ENCODE measurements at places on chromosomes 16 and 17. TPM values are rescaled to one million over a fixed set of nuclear protein-coding genes. Genes with fewer than 3 reads are reported as not detected.
A peak's percentile ranks its signal among the peaks of the same experiment; 100 is the strongest.

DNA sequence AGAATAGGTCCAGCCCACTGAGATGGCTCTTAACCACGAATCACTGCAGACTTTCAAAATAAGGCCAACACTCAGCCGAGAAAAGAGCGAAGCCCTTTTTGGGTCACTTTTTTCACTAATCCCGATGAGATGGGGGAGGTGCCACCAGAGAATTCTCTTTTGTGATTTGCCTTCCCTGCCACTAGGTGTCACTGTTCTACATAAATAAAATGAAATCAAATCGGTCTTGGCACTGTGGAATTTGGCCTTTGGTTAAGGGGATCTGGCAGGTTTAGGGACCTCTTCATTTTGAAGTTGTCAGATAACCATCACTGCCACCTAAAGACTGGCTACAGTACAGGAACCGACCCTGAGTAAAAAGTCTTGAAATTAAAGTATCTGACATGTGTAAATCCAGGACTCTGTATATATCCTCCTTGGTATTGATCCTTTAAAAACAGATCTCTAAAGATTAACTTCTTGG lies 147.0 kb downstream of the HS3ST4 start:
- no peak overlapping the region for H3K4me3 ChIP-seq
- DNase-seq, result no peak
- no peaks in the 10 kb centered on the region for H3K4me1 ChIP-seq
- H3K36me3 ChIP-seq, result no peaks in the 10 kb centered on the region

GRCh38 chr17:7133424-7133823 lies 18.8 kb upstream of the ASGR2 start:
- H3K27ac ChIP-seq, result no peak overlapping the region
- no peak for DNase-seq
- H3K4me3 ChIP-seq, result no peak overlapping the region
- H3K36me3 ChIP-seq, result no peaks in the 10 kb centered on the region
- no peaks in the 10 kb centered on the region for H3K27me3 ChIP-seq

- H3K36me3 ChIP-seq, result no peaks in the 10 kb centered on the region
- H3K27ac ChIP-seq, result no peak overlapping the region
- no peak overlapping the region for H3K4me3 ChIP-seq
These were observed 3.5 kb downstream of the MEFV start for GRCh38 chr16:3252967-3253366.

The SLC12A3 gene
- total RNA-seq, result 0.14 TPM

GRCh38 chr16:27202923-27203506 lies 311 bp upstream of the KDM8 start:
- H3K27me3 ChIP-seq, result no peaks in the 10 kb centered on the region
- H3K36me3 ChIP-seq, result no peaks in the 10 kb centered on the region
- H3K4me1 ChIP-seq, result no peaks in the 10 kb centered on the region
- H3K27ac ChIP-seq, result peak overlapping the region; percentile 94
- peak; percentile 95 for DNase-seq

GRCh38 chr16:69564845-69565670 lies 708 bp upstream of the NFAT5 start:
- H3K4me1 ChIP-seq, result peaks cover 5% of the 10 kb centered on the region
- H3K27me3 ChIP-seq, result no peaks in the 10 kb centered on the region
- no peaks in the 10 kb centered on the region for H3K36me3 ChIP-seq

- no peaks in the 10 kb centered on the region for H3K4me1 ChIP-seq
- H3K4me3 ChIP-seq, result no peak overlapping the region
- no peaks in the 10 kb centered on the region for H3K36me3 ChIP-seq
- H3K27me3 ChIP-seq, result no peaks in the 10 kb centered on the region
- no peak overlapping the region for H3K27ac ChIP-seq
- no peak for DNase-seq
These were observed 210.1 kb downstream of the SLC39A11 start for GRCh38 chr17:72882426-72882825.

The CES3 gene
- 1.1 TPM for total RNA-seq

- no peaks in the 10 kb centered on the region for H3K36me3 ChIP-seq
- no peaks in the 10 kb centered on the region for H3K27me3 ChIP-seq
- H3K4me3 ChIP-seq, result peak within 1 kb of the TSS; percentile 83
These were observed at the start of gene TBL3 for GRCh38 chr16:1971796-1972489. TBL3 (plus strand) TSS chr16:1972053; CDS start chr16:1972165, 112 bp downstream.

DNA sequence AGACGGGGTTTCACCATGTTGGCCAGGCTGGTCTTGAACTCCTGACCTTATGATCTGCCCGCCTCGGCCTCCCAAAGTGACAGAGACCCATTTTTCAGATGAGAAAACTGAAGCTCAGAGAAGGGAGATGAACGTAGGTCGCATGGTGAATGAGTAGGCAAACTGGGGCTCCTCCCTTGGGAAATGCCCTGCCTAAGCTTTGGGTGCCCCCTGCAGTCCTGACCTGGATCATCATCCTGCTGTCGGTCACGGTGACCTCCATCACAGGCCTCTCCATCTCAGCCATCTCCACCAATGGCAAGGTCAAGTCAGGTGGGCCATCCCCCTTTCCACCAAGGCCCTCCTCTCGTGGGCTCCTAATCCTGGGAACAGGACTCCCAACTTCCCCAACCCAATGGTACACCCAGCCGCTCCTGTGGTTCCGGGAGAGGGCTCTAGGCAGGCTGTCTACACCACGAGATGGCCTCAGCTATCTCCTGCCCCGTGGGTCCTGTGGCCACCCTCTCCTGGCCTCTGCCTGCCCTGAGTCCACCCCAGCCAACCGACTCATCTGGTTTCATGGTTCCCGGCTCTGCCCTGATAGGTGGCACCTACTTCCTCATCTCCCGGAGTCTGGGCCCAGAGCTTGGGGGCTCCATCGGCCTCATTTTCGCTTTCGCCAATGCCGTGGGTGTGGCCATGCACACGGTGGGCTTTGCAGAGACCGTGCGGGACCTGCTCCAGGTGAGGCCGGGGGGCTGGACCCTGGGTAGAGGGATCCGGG lies 4.7 kb downstream of the SLC12A3 start:
- H3K27me3 ChIP-seq, result no peaks in the 10 kb centered on the region
- H3K4me1 ChIP-seq, result no peaks in the 10 kb centered on the region
- H3K27ac ChIP-seq, result no peak overlapping the region
- no peaks in the 10 kb centered on the region for H3K36me3 ChIP-seq

DNA sequence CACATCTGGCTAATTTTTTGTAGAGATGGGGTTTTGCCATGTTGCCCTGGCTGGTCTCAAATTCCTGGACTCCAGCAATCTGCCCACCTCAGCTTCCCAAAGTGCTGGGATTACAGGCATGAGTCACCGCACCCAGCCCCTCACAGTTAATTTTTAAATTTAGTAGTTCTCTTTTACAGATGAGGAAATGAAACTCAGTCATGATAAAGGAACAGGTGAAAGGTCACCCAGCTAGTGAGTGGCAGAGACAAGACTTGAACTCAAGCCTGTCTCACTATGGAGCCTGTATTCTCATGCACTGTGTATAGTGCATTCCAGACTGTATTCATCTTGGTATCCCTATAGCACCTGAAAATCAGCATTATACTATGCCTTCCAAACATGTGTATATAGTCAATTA lies 77.1 kb upstream of the WSB1 start:
- no peak overlapping the region for H3K4me3 ChIP-seq
- DNase-seq, result no peak
- no peak overlapping the region for H3K27ac ChIP-seq
- no peaks in the 10 kb centered on the region for H3K27me3 ChIP-seq
- no peaks in the 10 kb centered on the region for H3K4me1 ChIP-seq

DNA sequence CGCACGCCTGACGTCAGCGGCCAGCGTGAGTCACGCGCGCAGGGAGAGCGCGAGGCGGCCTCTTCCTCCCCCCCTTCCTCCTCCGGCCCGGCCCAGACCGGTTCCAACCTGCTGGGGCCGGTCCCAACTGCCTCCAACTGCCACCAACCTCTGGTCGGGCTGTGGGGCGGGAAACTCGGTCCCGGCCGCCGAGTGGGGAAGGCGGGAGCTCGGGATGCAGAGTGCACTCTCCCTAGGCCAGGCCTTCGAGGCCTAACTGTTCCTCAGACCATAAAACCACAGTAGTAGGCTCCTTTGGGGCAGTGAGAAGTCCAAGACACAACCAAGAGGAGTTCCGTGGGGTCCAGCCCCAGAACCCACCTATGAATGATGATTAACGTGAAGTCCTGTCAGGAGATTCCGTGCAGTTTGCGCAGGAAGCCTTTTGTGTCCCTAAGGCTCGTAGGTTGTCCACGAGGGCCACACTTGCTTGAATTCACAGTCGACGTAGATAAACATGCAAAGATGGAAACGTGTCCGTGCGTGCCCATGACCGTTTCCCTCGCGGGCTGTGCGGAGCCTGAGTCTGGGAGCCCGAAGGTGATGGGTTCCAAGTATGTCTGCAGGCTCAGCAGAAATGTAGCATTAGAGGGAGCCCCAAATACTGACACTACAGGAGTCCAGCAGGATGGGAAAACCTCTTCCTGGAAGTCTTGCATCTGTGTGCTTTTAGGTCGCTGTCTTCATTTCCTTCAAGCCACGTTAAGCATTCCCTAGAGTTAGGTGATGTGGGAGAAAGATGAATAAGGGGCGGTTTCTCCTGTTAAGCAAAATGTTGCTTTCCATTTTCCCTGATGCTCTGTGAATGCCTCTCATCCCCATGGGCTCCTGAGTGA lies 647 bp downstream of the UNK start:
- no peaks in the 10 kb centered on the region for H3K36me3 ChIP-seq
- peak; percentile 88 for DNase-seq
- no peaks in the 10 kb centered on the region for H3K27me3 ChIP-seq
- H3K4me1 ChIP-seq, result peaks cover 5% of the 10 kb centered on the region
- peak overlapping the region; percentile 75 for H3K4me3 ChIP-seq

DNA sequence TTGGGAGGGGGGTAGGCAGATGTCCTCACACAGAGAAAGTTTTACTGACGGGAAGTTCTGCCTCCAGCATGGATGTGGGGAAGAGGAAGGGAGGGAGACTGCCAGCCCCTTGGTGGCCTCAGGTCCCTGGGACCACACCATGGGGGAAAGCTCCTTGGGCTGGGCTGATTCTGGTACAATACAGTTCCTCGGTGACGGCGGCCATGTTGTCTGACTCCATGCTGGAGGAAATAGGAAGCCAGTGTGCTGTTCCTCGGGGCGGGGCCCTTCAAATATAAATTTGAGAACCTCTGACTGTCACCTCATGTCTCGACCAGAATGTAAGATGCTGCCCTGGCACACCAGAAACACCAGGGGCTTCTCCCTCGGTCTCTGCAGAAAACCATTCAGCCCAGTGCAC lies 66.8 kb downstream of the CNGB1 start:
- no peak overlapping the region for H3K4me3 ChIP-seq
- no peaks in the 10 kb centered on the region for H3K36me3 ChIP-seq
- no peaks in the 10 kb centered on the region for H3K4me1 ChIP-seq
- DNase-seq, result no peak
- no peaks in the 10 kb centered on the region for H3K27me3 ChIP-seq
- no peak overlapping the region for H3K27ac ChIP-seq

The NEUROD2 gene
- not detected for total RNA-seq

DNA sequence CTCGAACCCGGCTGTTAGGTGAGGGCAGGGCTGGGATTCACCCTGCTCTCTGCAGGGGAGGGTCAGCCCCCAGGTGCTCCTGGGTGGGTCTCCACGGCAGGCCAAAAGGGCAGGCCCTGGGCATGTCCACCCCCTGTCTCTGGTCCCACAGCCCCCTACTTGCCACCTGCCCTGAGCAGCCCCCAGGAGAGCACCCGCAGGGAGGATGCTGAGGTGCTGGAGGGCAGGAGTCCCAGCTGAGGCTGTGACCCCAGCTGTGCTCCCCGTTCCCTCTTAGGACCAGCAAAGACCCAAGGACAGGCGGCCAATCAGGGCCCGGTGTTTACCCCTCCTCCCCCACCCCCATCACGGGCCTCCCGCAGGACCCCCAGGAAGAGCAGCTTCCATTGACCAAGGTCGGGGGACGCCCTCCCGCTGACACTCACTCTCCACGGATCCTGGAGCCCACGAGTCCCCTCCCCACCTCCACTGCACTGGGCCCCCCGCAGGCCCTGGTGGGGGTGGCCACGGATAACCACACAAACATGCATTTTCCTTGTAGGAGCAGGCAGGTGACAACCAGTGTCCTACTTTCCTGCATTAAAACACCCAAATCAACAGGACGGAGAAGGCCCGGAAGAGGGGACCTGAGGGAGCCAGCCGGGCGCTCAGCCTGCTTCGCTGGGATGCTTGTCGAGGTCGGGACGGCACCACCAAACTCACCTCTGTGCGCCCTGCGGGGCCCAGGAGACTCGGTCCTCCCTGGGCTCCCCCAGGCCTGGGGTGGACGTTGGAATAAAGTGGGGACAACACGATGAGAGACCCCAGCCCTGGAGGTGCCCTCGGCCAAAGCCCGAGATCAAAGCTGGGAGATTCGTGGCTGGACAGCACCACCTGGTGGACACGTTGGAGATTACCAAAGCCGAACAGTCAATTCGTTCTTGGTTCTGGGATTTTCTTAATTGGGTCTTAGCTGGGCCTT lies 22.5 kb upstream of the ENPP7 start:
- no peaks in the 10 kb centered on the region for H3K4me1 ChIP-seq
- no peaks in the 10 kb centered on the region for H3K27me3 ChIP-seq
- H3K4me3 ChIP-seq, result peak overlapping the region; percentile 6
- H3K36me3 ChIP-seq, result no peaks in the 10 kb centered on the region

DNA sequence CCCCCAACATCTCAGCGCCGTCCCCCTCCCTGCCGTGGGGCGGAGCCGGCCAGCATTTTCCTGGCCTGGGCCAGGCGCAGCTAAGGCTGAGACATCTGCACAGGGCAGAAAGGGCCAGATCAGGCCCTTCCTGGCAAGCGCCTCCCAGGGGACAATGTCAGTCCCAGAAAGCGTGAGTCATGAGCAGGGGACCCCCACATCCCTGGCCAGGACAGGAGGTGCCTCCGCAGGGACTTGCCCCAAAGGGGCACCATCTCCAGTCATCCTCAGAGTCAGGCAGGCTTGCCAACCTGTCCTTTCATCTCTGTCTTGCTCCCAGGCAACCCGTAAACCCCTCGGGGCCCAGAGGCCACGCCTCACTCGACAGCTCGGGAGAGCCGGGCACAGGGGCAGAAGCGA lies 43.2 kb downstream of the SOCS1 start:
- H3K36me3 ChIP-seq, result no peaks in the 10 kb centered on the region
- no peaks in the 10 kb centered on the region for H3K27me3 ChIP-seq
- H3K4me1 ChIP-seq, result no peaks in the 10 kb centered on the region
- no peak for DNase-seq

DNA sequence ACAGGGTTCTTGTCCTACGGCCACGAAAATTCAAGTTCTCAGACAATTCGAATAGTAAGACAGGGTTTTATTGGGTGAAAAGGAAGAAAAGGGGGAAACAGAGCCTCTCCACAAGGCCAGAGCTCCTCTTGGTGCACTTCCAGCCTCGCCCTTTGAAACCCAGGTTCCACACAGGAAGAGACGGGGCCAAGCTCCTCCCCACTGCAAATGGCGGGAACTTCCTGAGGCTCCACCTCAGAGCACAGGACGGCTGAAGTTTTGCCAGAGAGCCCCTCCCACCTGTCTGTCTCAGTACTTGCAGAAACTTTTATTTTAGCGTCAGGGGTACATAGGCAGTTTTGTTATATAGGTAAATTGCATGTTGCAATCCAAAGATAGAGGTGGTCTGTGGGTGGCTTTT lies 165.7 kb upstream of the CDH8 start:
- no peaks in the 10 kb centered on the region for H3K4me1 ChIP-seq
- DNase-seq, result no peak
- H3K27me3 ChIP-seq, result no peaks in the 10 kb centered on the region
- no peak overlapping the region for H3K27ac ChIP-seq
- H3K36me3 ChIP-seq, result no peaks in the 10 kb centered on the region

All from uterus (tissue), 4 donors.